ENCODE measurements at places on chromosomes 4 and X.

DNA sequence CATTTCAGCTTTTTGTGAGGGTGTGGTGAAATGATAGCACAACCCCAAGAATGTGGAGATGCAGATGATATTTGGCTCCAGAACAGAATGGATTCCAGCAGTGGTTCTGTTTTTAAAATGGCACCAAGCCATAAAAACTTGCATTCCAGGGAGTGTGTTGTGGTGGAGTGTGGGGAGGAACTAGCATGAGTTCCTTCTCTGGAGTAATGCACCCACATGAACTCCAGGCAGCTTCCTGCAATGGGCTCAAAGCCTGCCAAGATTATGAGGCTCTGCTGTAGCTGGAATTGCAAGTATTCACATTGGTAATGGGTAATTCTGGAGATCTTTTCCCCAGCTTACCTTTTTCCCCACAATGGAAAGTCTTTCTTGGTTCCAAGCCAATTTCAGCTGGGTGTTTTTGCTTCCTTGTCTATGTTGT lies 161.4 kb downstream of the RAB28 start:
- DNase-seq: no peak

DNA sequence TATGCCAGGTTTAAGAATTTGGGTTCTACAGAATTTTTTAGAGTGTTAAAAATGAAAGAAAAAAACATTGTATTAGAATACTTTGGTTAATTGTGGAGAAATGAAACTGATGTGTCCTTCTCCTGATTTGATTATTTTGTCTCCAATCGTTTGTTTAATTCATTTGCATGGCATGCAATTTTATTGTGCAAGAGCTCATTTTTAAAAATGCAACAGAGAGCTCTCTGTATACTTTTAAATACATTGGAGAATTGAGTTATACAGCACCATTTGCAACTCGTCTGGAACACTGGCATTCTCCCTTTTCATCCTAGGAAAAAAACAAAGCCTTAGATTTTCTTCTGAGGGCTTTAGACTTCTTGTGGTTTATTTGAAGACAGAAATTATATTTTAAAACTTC lies 689 bp downstream of the EXOC1L start:
- no peak for DNase-seq

DNA sequence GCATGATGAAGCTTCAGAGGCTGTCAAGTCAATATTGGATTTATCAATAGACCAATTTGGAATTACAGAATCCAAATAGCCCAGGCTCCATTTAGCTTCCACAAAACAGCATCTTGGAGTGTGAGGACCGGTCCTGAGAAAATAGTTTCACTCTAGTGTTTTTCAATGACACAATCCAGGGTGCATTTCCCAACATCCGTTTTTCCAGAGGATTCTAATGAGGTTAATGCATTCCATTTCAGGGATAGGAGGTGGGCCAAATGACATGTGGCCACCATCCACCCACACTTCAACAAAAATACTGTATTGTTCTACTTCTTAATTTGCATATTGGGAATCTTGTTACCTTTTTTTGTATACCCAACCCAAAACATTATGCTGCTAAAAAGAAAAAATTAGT lies 229.8 kb upstream of the LDB2 start:
- DNase-seq: no peak

- DNase-seq: no peak
These were observed 101.7 kb upstream of the KIT start for GRCh38 chr4:54556051-54556450.

DNA sequence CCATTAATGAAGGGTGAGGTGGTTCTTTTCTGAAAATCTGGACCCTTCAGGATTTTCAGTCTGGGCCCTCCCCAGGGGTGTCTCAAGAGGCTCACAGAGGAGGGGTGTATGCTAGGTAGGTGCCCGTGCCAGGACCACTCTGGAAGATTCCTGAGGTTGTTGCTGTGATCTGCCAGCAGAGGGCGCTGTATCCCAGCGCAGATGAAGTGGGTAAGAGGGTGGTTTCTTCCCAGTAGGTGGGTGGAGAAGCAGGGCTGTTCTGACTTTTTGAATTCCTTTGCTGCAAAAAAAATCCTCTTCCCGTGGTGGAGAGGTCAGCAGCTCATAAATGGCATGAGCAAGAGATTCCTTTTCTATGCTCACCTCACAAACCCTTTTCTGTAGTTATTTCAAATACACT lies 51.1 kb downstream of the SCML1 start:
- no peak for DNase-seq

GRCh38 chr4:1026115-1026514 lies 14.7 kb downstream of the FGFRL1 start:
- DNase-seq: no peak

- no peak for DNase-seq
These were observed 1.7 kb downstream of the PPP2R2C start for GRCh38 chr4:6470502-6471306.

DNA sequence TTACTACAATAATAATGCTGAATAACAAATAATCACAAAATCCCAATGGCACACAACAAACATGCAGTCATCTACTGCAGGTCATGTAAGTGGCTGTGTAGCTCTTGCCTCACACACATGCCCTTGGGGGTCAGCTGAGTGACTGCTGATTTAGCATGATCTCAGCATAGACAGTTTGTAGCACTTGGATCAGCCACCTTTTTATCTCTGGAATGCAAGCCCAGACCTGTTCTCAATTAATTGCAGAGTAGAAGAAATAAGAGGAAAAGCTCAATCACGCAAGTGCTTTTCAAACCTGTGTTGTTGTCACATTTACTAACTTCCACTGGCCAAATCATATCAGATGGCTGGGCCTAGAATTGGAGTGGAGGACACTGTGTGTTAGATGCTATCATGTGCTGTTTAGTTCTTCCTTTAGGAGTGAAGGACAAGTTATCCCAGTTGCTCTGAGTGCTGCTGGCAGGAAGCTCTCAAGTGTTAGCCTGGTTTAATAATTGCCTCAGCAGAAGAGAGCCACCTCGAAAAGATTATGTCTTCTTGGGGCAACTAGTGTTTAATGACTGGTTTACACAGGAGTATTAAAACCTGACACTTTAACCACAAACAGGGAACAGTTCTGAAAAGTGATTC lies 128.3 kb upstream of the EPHA5 start:
- DNase-seq: no peak

GRCh38 chr4:33959519-33959918 lies 2284.8 kb downstream of the ARAP2 start:
- no peak for DNase-seq

DNA sequence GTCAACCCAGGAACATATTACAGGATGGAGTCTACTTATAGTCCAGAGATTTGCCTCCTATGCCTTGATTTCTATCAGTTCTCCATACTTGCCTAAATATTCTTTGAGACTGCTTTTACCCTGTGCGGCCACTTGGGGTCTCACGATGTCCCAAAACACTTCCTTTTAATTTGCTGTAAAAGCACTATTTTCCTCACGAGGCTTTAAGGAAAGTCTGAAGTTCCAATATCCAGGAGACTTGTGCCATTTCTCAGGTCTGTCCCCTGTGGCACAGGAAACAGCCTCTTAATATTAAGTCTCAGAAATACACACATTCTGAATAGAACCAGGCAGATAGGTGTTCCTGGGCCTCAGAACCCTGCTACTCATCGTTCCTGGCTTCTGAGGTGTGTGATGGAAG lies 142.9 kb downstream of the TMEM164 start:
- DNase-seq: no peak

- no peak for DNase-seq
These were observed 338 bp upstream of the KLHL2 start for GRCh38 chr4:165207016-165207430.

DNA sequence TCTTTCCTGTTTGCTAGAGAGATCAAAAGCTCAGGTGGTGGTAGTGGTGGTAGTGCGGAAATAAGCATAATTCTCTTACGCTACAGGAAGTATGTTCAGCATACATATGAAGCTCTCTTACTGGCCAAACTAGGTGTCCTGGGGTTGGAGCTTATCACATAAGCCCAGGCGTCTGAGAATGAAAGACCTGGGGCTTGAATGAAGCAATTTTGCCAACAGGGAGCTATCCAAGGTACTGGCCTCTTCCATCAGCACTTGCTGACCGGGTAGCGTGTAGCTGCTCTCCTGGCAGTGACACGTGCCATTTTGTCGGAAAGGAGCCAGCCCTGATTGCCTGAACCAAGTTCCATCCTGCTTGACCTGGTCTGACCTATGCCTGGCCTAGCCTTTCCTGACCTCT lies 65.9 kb upstream of the HPF1 start:
- DNase-seq: no peak

DNA sequence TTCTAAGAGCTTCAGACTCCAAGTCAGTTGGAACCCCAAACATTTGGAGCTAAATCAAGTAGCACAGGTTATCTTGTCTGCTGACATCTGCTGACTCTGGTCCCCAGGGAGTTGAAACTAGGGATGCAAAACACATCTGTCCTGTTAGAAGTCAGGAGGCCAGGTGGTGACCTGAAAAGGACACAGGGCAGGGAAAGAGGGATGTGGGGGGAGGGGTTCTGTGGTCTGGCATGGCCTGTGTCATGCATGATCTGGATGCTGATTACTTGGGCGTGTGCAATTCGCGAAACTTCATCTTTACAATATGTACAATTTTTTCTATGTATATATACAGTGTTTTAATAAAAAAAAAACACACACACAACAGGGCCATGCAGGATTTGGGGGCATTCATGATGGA lies 55.3 kb downstream of the FHDC1 start:
- no peak for DNase-seq

DNA sequence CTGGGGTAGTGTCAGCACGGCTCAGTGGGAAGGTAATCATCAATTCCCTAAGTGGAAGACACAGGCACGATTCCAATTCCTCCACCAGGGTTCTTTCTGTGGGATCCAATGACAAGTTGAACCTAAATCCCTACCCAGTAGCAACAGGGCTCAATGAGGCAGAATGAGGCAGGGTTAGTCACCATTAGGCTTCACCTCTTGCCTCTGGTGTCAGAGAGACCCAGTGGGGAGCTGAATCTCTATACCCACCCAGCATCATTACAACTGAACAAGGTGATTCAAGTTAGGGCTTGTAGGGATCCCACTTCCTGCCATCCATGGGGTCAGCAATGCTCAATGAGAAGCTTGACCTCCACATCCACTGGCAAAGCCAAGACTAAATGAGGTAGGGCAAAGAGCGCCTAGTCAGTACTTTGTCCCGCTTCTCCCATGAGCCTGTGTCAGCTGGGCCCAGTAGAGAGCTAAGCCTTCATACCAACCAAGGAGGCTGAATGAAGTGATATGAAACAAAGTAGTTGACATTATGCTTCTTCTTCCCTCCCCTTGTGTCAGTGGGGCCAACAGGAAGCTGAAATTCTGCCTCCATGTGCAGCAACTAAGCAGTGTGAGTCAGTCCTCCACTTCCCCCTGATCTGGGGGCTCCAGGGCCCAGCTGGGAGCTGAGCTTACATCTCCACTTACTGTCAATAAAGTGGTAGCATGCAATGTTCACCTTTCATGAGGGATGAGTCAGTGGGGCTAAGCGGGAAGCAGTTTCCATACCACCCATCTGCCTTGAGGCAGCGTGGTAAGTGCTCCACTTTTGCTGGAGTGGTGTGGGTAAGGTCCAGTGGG lies 36.4 kb upstream of the RBM41 start:
- DNase-seq: no peak

DNA sequence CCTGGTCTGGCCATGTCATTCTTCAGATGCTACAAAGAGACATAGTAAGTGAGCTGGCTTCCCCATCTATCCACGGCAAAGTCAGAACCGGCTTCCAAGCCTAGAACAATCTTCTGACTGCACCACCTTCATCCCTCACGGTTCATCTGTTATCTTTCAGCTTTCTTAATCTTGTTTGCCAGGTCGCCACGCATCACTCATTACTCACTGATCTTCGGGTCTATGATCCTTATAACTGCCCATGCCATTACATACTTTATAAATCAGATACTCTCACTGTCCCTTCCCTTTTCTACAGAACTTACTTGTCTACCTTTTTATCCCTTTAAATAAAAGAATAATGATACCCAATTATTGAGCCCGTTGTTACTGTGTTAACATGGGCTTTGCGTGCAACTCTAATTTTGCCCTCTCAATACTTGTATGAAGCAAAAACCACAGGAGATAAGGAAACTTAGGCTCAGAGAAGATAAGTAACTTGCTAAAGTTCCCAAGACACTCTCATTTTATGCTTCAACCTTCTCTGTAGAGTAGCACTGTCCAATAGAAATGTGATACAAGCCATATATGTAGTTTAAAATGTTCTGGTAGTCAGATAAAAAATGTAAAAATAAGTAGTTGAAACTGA lies 171.7 kb downstream of the AMELX start:
- no peak for DNase-seq

- no peak for DNase-seq
These were observed 1112.1 kb upstream of the PRKX start for GRCh38 chrX:4825550-4825949.

- DNase-seq: no peak
These were observed 426.3 kb upstream of the FAM241A start for GRCh38 chr4:111718763-111719559.

GRCh38 chr4:111037591-111038360 lies 414.9 kb upstream of the PITX2 start:
- DNase-seq: no peak

DNA sequence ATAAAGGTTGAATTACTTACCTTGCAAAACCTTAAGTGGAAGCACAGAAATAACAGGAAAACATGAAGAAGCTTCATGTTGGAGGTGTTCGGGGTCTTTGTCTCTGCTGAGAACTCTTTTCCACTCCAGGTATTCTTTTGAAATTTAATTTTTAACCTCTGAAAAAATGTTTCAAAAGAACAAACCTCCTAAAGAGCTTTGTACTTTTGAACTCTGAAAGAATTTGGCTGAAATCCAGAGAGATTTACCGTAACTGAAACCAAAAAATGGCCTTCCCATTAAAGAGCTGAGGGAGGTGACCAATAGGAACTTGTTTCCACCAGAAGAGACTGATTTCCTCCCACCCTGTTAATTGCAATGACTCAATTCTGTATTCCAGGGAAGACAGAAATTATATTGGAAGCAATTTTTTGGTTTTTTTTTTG lies at the start of gene CFI:
CFI (minus strand) TSS at position 105 of the 425 bp plus-strand sequence; CDS start at position 77, 28 bp downstream.
- no peak for DNase-seq

GRCh38 chr4:175884048-175884447 lies 72.0 kb upstream of the GPM6A start:
- no peak for DNase-seq

GRCh38 chr4:98148856-98149255 lies 5.6 kb upstream of the STPG2 start:
- DNase-seq: no peak

Measured in activated CD8-positive, alpha-beta memory T cell treated with anti-CD3 and anti-CD28 coated beads for 4 hours (primary cell).